ENCODE measurements at places on chromosomes 4 and X.

- DNase-seq = no peak
Measured at GRCh38 chrX:8138252-8138651, 32.8 kb downstream of the VCX2 start.

- no peak for DNase-seq
Measured at GRCh38 chr4:142701017-142701416, 145.1 kb downstream of the INPP4B start.

GRCh38 chr4:149965206-149965605, 113.0 kb upstream of the DCLK2 start:
- DNase-seq = no peak

DNA sequence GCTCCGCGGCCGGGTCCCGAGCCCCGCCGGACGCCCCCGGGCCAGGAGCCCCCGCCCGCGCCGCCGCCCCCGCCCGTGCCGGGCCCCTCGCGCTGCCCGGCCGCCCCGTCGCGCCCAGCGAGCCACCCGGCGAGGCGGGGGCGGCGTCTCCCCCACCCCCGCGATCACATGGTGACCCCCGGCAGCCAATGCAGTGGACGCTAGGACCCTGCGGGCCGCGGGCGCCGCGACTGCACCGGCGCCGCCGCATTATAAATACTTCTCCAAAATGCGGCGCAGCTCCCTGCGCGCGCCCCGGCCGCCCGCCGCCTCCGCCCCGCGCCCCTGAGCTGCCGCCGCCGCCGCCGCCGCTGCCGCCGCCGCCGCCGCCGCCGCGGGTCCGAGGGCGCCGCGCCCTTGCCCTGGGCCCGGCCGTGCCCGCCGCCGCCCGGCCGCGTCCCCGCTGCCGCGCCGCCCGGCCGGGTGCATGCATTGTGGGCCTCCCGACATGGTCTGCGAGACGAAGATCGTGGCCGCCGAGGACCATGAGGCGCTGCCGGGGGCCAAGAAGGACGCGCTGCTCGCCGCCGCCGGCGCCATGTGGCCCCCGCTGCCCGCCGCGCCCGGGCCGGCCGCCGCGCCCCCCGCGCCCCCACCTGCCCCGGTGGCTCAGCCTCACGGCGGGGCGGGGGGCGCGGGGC, at the start of gene NAT8L:
Gene NAT8L (plus strand): TSS at position 282 of the 680 bp plus-strand sequence. CDS start 185 bp downstream, at position 467.
- DNase-seq = peak; percentile 27

- DNase-seq = no peak
Measured at GRCh38 chr4:94759767-94760211, 2.0 kb downstream of the BMPR1B start.

- DNase-seq = peak; percentile 23
Measured at GRCh38 chr4:128663325-128663724, 146.2 kb upstream of the JADE1 start.

DNA sequence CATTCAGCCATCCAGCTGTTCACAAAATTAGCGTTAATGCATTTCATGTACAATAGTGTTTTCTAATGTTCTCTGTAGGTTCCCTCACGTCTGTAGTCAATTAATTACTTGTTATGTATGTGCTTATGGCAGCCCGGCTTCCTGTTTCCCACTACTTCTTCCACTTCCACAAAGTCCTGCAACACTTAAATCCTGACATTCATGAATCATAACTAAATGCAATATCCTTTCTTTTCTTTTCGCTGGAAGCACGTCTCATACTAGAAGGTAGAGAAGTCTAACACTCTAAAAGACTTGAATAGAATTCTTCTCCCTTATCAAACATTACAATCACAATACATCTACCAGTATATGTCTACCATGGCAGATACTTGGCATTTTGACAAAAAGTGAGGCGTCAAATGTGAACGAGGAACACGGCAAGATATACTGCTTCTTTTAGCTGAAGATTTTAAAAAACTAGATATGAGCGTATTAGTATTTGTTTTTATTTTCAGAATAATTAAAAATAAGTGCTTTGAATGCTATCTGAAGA, 239.0 kb upstream of the DIAPH2 start:
- no peak for DNase-seq

DNA sequence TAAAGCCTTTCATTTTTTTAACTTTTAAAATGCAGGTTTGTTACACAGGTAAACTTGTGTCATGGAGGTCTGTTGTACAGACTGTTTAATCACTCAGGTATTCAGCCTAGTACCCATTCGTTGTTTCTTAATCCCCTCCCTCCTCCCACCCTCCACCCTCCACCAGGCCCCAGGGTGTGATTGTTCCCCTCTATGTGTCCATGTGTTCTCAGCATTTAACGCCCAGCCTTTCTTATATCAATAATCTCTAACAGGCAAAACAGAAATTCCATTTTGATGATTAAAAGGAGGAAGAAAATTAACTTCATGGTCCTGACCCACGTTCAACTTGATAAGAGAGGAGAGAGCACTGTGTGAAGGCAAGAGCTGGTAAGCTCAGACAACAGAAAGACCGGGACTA, 75.1 kb downstream of the TSPAN5 start:
- DNase-seq = peak; percentile 17

DNA sequence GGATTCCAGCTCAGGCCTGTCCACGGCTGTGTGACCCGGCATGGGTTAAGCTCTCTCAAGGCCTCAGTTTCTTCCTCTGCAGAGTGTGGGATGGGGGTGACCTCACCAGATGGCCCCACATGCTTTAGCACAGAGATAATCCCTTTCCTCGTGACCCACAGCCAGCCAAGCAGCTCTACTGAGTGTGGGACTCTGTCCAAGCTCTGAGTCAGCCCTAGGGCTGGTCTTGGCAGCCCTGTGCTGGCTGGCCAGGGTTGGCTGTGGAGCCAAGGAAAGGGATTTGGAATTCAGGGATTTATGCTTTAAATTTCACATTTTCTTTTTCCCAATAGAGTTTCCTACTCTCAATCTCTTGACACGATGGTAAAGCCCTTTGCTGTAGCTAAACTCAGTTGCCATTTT, 19.7 kb upstream of the SPON2 start:
- DNase-seq = peak; percentile 91
